Sigmoid colon (tissue), 7 donors: ENCODE measurements at places on chromosomes 7 and 10. TPM values are rescaled to one million over a fixed set of nuclear protein-coding genes. Genes with fewer than 3 reads are reported as not detected.

DHTKD1 gene
- 37.3 TPM for total RNA-seq

- H3K36me3 ChIP-seq = no peaks in the 10 kb centered on the region
- no peaks in the 10 kb centered on the region for H3K27me3 ChIP-seq
- no peak for DNase-seq
Observed at GRCh38 chr7:45702751-45703150, 128.6 kb downstream of the ADCY1 start.

GRCh38 chr10:129483430-129484010 is 16.5 kb downstream of the MGMT start:
- H3K27me3 ChIP-seq = no peaks in the 10 kb centered on the region
- no peak overlapping the region for H3K4me3 ChIP-seq
- no peaks in the 10 kb centered on the region for H3K4me1 ChIP-seq
- no peaks in the 10 kb centered on the region for H3K36me3 ChIP-seq

- no peak for DNase-seq
- no peaks in the 10 kb centered on the region for H3K27me3 ChIP-seq
- no peaks in the 10 kb centered on the region for H3K4me1 ChIP-seq
- no peak overlapping the region for H3K27ac ChIP-seq
- no peak overlapping the region for H3K4me3 ChIP-seq
- H3K36me3 ChIP-seq = no peaks in the 10 kb centered on the region
Observed at GRCh38 chr10:126155528-126155927, 232.7 kb downstream of the ADAM12 start.

- no peaks in the 10 kb centered on the region for H3K4me1 ChIP-seq
- no peak for DNase-seq
- no peaks in the 10 kb centered on the region for H3K36me3 ChIP-seq
- H3K4me3 ChIP-seq = no peak overlapping the region
- H3K27me3 ChIP-seq = no peaks in the 10 kb centered on the region
Observed at GRCh38 chr10:94076325-94076841, 82.7 kb downstream of the PLCE1 start.

- DNase-seq = no peak
- peaks cover 3% of the 10 kb centered on the region for H3K4me1 ChIP-seq
- H3K27me3 ChIP-seq = no peaks in the 10 kb centered on the region
- no peak overlapping the region for H3K4me3 ChIP-seq
Observed at GRCh38 chr10:108462005-108462404, 1297.5 kb upstream of the SORCS1 start.

GRCh38 chr10:96073722-96074121 is 30.3 kb downstream of the CCNJ start:
- no peaks in the 10 kb centered on the region for H3K4me1 ChIP-seq
- H3K27ac ChIP-seq = no peak overlapping the region
- no peak overlapping the region for H3K4me3 ChIP-seq
- H3K36me3 ChIP-seq = no peaks in the 10 kb centered on the region
- DNase-seq = no peak

GRCh38 chr7:28228396-28228795 is 47.8 kb upstream of the JAZF1 start:
- no peaks in the 10 kb centered on the region for H3K27me3 ChIP-seq
- H3K36me3 ChIP-seq = no peaks in the 10 kb centered on the region
- H3K4me1 ChIP-seq = no peaks in the 10 kb centered on the region
- no peak overlapping the region for H3K27ac ChIP-seq

GRCh38 chr7:134167250-134167649 is 40.1 kb downstream of the LRGUK start:
- no peaks in the 10 kb centered on the region for H3K36me3 ChIP-seq
- no peaks in the 10 kb centered on the region for H3K4me1 ChIP-seq
- no peak overlapping the region for H3K27ac ChIP-seq
- no peak for DNase-seq
- H3K27me3 ChIP-seq = no peaks in the 10 kb centered on the region

DNA sequence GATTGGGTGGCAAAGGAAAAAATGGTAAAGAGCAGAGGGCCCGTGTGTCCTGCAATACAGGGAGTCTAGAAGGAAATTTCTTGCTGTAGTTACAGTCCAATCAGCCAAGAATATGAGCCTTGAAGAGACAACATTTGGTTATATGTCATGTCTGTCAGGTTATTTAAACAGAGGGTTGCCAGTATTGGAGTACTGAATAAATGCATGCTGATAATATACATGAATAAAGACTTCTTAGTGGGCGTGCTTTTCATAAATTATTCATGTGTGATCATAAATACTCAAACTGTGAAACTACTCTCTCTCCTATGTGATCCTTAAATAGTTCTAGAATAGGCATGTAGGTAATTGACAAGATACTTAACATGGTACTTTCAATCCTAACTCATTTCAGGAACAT is 249.0 kb downstream of the CRPPA start:
- no peak overlapping the region for H3K4me3 ChIP-seq
- H3K27ac ChIP-seq = no peak overlapping the region
- H3K36me3 ChIP-seq = no peaks in the 10 kb centered on the region
- DNase-seq = no peak

IKZF1 gene
- total RNA-seq = 6.4 TPM

- no peaks in the 10 kb centered on the region for H3K36me3 ChIP-seq
- H3K4me3 ChIP-seq = no peak overlapping the region
- H3K27ac ChIP-seq = no peak overlapping the region
Observed at GRCh38 chr7:52723606-52724005, 311.8 kb upstream of the POM121L12 start.

GRCh38 chr10:33320288-33320687 is 14.2 kb downstream of the NRP1 start:
- no peak overlapping the region for H3K4me3 ChIP-seq
- peaks cover 8% of the 10 kb centered on the region for H3K4me1 ChIP-seq
- no peak overlapping the region for H3K27ac ChIP-seq

GRCh38 chr10:59362144-59362958 is at the start of gene FAM13C:
TSS of gene FAM13C (minus strand) at chr10:59362549. CDS start at chr10:59362460, 89 bp downstream.
- H3K4me3 ChIP-seq = peak within 1 kb of the TSS; percentile 65
- H3K36me3 ChIP-seq = no peaks in the 10 kb centered on the region
- peaks cover 24% of the 10 kb centered on the region for H3K4me1 ChIP-seq
- H3K27me3 ChIP-seq = no peaks in the 10 kb centered on the region

DNA sequence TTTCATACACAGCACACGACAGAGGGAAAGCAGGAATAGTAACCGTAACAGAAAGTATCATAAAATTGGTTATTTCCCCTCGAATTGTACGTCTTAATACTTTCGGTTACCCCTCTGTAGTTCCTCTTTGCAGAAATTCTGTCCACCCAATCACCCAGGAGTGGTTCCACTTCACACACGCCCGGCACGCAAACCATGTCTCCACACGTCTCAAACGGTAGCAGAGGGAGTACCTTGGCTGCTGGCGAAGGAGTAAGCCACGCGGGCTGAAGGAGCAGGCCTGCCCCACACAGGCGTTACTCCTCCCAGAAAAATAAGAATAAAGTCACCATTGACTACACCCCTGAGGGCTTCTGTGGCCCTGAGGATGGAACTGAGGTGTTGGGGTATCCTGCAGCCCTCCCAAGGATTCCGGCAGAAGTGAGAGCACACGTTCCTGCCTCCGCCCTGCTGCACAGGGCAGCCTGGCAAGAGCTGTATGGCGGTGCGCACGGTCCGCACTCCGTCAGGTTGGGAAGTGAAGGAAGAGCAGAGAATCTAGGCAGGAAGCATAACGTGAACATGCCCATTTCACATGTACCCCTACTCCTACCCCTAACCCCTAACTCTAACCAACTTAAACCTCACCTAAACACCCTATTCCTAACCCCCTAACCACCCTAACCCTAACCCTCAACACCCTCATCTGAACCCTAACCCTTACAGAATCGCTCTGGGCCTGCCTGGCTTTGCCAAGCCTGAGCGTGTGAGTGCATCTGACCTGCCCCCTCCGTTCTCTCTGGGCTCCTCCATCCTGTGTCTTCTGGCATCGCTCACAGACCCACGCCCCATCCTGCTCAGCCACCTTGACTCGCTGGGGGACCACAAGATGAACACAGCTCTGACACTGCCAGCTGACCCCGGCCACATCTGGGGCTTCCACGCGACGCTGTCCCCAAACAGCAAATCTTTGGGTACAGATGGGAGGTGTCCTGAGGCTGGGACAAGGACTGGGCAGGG is 18.2 kb downstream of the GPR146 start:
- no peak overlapping the region for H3K4me3 ChIP-seq
- no peaks in the 10 kb centered on the region for H3K27me3 ChIP-seq

GRCh38 chr10:101071267-101071884 is 9.6 kb downstream of the KAZALD1 start:
- peaks cover 64% of the 10 kb centered on the region for H3K27me3 ChIP-seq
- H3K4me1 ChIP-seq = no peaks in the 10 kb centered on the region
- peak; percentile 75 for DNase-seq

GRCh38 chr10:90302758-90303481 is 554.9 kb downstream of the HTR7 start:
- H3K4me3 ChIP-seq = no peak overlapping the region
- H3K27ac ChIP-seq = no peak overlapping the region
- DNase-seq = no peak
- H3K27me3 ChIP-seq = no peaks in the 10 kb centered on the region
- H3K36me3 ChIP-seq = no peaks in the 10 kb centered on the region

MALSU1 gene
- 58.5 TPM for total RNA-seq

- H3K4me1 ChIP-seq = peaks cover 12% of the 10 kb centered on the region
- DNase-seq = no peak
- H3K27me3 ChIP-seq = no peaks in the 10 kb centered on the region
- H3K27ac ChIP-seq = no peak overlapping the region
- H3K36me3 ChIP-seq = peaks cover 4% of the 10 kb centered on the region
Observed at GRCh38 chr10:70540789-70541360, 61.7 kb downstream of the PRF1 start.

CRHR2 gene
- total RNA-seq = not detected

CHAT gene
- total RNA-seq = not detected

- no peak overlapping the region for H3K27ac ChIP-seq
- H3K36me3 ChIP-seq = no peaks in the 10 kb centered on the region
- H3K4me1 ChIP-seq = no peaks in the 10 kb centered on the region
- H3K27me3 ChIP-seq = no peaks in the 10 kb centered on the region
Observed at GRCh38 chr10:36345807-36346206, 703.7 kb upstream of the FZD8 start.

DNA sequence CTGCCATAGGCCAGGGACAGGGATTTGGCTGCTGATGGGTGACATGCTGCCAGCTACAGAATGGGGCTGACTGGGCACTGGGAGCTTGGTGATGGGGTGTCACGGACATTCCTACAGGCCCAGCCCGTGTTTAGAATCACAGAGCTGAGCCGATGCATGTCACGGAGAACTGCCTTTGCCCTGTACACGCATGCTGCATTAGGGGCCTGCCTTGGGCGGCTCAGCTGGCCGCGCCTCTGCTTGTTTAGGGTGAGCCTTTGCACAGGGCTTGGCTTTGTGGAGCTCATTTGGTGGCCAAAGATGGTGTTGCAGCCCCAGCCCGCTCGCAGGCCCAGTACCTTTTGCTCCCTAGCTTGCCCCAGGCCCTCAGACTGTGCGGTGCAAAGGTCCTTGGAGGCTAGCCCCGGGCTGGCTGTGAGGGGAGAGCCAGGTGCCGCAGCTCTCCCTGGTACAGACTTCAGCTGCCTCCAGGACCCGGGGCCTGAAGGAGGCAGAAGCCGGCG is 108.4 kb upstream of the BTBD16 start:
- H3K27ac ChIP-seq = peak overlapping the region; percentile 46
- no peak for DNase-seq
- no peaks in the 10 kb centered on the region for H3K27me3 ChIP-seq
- no peaks in the 10 kb centered on the region for H3K36me3 ChIP-seq
- H3K4me1 ChIP-seq = no peaks in the 10 kb centered on the region

INA gene
- 11.1 TPM for total RNA-seq

DNA sequence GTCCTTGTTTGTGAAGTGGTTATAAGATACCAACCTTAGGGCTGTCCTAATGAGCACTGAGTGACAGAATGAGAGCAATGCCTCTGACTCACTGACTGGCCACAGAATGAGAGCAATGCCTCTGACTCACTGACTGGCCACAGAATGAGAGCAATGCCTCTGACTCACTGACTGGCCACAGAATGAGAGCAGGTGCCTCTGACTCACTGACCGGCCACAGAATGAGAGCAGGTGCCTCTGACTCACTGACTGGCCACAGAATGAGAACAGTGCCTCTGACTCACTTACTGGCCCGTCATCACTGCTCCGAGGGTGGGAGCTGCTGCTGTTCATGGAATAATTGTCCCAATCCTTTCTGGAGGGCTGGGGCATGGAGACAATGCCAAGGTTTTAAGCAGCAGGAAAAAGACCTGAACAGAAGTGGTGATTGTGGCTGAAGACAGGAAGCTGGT is 265.2 kb upstream of the PPP2R2D start:
- H3K4me3 ChIP-seq = no peak overlapping the region
- H3K27me3 ChIP-seq = no peaks in the 10 kb centered on the region
- H3K4me1 ChIP-seq = no peaks in the 10 kb centered on the region
- no peak for DNase-seq

ZNF239 gene
- 5.4 TPM for total RNA-seq

PRKAR1B gene
- total RNA-seq = 26.6 TPM

PDE6C gene
- total RNA-seq = not detected
